Activated CD4-positive, alpha-beta T cell treated with anti-CD3 and anti-CD28 coated beads, Interleukin-2, amount 50 U/mL, for 4 hours (primary cell): ENCODE measurements at places on chromosomes 16 and 17.

DNA sequence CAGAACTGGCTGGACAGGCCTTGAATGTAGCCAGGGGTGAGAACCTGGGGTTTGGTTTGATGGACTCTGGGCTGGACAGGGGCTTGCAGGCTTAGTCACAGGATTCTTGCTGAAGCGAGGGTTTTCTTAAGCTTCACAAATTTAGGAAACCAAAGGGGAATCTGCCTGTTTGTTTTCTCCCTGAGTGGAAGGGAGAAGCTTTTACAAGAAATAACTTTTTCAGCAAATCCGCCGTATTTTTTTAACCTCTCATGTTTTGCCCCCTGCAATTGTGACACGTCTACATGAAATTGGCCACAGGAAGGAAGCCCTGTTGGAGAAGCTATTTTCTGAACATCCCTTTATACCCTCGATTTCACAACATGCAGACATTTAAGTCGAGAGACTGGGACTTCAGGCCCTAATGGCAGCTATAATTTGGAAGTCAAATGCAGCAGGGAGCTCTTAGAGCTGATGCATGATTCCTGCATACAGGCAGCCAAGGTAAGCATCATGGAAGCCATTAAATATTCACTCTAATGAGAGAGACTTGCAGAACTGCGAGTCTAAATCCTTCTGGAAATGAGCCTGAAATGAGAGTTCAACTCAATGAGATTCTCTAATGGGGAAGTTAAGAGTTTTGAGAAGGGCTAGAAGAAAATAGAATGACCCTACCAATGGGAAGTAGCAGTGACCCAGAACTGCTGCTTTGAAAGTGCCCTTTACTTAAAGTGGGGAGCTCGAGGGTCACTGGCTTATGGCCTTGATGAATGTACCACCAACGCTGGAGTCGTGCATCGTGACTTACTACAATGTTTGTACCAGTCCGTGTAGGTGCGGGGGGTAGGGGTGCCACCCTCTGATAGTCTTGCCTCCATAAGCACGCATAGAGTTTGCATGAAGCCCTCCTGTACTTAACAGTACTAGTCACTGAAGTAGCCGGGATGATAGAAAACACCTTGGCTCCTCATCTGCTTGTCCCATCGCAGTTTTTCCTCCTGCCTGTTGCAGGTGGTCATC is 45.1 kb upstream of the IRF8 start:
- DNase-seq, result no peak

DNA sequence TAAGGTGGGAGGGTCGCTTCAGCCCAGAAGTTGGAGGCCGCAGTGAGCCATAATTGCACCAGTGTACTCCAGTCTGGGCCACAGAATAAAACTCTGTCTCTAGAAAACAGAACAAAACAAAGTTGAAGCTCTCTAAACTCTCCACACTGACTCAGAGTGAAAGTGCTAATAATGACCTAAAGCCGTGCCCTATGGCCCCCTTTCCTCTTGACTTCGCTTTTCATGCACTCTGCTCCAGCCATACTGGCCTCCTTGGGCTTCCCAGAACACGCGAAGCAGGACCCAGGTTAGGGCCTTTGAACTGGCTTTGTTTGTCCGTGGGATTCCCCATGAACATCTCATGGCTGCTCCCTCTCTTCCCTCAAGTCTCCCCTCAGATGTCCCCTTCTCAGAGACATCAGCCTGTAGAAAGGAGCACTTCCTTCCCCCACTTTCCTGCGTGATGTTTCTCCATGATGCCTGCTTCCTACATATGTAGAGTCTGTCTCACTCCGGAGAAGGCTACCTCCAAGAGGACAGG is 18.6 kb upstream of the SPN start:
- no peak for DNase-seq

- DNase-seq, result no peak
Observed at GRCh38 chr17:47945080-47945479, 3.7 kb downstream of the PNPO start.

GRCh38 chr17:12618557-12618956 is 47.1 kb upstream of the MYOCD start:
- DNase-seq, result no peak

- no peak for DNase-seq
Observed at GRCh38 chr17:901191-901950, 78.2 kb downstream of the NXN start.

GRCh38 chr17:61456688-61457225 is 4.5 kb downstream of the TBX4 start:
- DNase-seq, result no peak

- no peak for DNase-seq
Observed at GRCh38 chr16:78147911-78148401, 48.5 kb downstream of the WWOX start.

GRCh38 chr17:1630662-1631061 is 2.0 kb upstream of the SLC43A2 start:
- no peak for DNase-seq

DNA sequence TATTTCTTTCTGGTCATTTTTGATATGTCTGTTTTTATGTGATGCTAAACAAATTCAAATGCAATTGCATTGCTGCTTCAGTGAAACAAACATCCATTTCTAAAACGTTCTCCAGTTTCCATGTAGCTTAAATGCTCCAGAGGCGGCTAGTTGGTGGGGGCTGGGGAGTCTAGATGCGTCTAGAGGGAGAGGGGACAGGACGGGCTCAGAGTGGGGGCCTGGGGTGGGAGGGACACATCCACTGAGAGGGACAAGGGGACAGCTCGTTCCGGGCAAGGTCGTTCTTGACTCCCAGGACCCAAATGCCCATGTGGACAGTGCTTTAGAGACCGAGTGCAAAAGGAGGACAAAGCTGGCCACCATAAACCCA is 102.3 kb downstream of the FOXL1 start:
- DNase-seq, result no peak

DNA sequence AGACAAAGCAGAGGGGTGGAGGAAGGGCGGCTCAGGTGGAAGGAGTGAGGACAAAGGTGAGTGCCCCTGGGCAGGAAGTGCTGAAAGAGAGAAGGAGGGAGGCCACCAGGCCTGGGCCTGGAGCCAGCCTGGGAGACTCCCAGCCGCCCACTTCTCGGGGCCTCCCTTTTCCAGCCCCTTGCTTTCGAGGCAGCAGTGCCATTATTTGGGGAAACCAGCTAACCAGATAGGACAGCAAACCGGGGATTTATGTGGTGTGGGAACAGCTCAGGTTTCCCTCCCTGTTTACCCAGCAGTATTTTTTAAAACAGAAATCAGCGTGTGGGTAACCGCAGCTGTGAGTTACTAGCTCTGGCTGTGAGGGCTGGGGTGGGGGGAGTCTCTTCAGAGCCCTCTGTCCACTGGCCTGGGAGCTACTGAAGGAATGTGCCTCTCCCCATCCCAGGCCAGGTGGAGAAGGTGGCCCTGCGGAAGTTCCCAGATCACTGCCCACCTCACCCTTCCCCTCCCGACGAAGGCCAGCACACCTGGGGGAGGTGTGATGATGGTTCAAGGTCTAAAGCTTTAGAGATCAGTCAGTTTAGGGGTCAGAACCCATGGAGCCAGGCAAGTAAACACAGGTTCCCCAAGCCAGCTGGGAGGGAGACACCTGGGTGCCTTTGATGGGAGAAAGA is 8.4 kb upstream of the MEOX1 start:
- DNase-seq, result no peak

DNA sequence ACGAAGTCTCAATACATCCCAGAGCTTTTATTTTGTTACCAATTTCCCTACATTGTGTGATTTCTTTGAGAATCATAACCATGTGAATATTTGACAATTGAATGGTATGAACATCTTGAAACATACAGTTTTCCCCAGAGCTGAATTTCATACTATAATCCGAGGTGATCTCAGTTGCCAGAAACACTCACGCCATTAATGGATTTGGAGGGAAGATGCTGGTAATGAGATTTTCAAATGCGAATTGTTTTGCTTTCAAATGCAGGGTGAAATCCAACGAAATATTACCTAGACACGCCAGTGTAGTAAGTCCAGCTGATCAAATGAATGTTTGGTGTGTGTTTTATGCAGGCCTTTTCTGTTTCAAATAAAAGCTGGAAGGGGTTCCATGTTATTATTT is 277.8 kb upstream of the CDH5 start:
- no peak for DNase-seq

DNA sequence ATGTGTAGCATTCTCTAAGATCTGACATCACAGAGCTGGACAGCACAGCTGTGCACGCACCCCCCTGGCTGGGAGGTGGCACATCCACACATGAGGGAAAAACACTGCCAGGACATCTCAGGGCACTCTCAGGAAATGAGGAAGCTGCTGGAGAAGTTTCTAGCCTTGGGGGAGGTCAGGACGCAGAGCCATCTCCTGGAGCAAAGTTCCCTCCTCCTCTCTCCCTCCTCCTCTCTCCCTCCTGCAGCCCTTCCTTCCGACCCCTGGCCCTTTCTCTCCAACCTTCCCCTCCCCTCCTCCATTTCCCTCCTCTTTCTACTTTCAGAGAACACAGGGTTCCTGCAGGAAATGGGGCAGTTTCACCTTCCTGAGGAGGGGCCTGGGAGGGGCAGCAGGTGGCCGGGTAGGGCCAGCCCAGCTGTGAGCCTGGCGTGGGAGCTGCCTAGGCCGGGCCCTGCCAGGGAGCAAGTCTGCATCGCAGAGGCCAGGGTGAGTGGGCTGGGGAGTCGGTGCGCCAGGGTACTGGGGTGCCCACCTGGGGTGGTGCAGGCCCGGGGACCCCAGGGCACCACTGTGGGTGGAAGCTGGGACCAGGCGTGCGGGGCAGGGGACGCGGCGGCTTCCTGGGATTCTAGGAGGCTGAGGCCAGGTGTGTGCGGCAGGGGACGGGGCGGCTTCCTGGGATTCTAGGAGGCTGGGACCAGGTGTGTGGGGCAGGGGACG is at the start of gene DPEP1:
TSS of gene DPEP1 (plus strand) at position 412 of the 723 bp plus-strand sequence. CDS start 16,769 bp downstream, outside the sequence.
- no peak for DNase-seq

- no peak for DNase-seq
Observed at GRCh38 chr17:39738983-39739884, 1.5 kb downstream of the GRB7 start.
